Breast epithelium (tissue), 4 donors: ENCODE measurements at places on chromosomes 2 and 18.

- DNase-seq: no peak
Measured at GRCh38 chr2:211014376-211014775, 458.0 kb downstream of the CPS1 start.

DNA sequence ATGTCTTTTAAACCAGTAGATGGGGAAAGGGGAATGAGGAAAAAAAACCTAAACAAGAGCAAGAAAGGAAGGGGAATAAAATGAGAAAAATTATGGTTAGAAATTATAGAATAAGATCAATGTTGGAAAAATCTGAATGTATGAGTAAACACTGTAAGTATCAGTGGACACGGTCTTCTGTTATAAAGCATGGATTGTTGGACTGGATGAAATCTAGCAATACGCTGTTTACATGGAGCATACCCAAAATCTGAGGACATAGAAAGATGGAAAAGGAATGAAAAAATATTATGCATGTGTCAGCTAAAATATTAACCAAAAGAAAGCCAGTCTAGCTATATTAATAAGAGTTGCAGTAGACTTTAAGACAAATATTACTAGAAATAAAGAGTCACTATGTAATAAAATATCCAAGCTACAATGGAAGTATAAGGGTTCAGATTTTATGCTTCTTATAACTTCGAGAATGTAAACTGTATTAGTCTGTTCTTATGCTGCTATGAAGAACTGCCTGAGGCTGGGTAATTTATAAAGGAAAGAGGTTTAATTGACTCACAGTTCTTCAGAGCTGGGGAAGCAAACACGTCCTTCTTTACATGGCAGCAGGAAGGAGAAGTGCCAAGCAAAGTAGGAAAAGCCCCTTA lies 32.4 kb downstream of the DDX1 start:
- DNase-seq: no peak

DNA sequence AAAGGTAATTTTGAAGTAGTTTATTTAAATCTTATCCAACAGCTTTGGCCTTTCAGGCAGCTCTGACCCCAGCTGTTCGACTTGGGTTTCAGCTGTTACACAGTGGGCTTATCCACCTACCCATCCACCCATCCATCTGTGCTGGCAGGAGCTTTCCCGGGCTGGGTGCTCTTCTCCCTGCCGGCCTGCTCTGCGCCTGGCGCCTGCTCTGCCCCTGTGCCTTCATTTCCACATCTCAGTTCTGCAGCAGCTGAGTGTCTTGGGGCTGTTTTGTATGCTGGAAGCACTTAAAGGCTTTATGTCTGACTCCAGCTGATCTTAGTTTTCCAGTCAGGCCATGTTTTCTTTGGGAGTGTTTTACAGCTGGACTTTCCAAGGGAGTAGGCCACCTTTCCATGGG lies 24.2 kb downstream of the LDLRAD4 start:
- peak; percentile 24 for DNase-seq

GRCh38 chr18:63617915-63618234 lies 26.2 kb downstream of the SERPINB4 start:
- no peak for DNase-seq

DNA sequence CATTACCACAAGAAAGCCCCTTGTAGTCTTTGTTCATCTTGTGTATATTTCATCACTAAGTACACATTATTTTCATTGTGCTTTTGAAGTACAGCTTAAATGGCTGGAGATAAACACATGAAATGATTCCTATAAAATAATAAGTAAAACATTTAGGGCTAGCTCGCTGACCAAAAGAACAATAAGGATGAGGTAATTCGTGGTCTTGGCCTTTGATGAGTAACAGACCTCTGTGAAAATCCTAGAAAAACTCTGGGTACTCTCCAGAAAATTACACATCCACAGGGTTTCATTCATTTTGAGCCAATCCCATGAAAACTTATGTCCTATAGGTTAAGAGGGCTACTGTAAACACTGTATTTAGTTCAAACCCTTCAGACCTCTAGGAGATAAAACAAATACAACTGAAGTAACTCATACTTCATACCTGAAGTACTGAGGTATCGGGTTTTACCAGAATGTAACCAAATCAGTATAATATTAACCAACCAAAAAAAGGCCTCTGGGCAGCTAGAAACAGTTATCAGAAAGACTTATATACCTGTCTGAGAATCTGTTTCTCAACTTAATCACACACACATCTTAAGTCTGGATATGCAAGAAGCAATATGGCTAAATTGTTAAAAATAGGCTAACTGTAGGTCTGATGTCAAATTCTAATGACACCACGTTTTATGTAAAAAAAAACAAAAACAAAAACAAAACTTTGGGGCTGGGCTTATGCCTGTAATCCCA lies 31.0 kb downstream of the CFAP36 start:
- no peak for DNase-seq

DNA sequence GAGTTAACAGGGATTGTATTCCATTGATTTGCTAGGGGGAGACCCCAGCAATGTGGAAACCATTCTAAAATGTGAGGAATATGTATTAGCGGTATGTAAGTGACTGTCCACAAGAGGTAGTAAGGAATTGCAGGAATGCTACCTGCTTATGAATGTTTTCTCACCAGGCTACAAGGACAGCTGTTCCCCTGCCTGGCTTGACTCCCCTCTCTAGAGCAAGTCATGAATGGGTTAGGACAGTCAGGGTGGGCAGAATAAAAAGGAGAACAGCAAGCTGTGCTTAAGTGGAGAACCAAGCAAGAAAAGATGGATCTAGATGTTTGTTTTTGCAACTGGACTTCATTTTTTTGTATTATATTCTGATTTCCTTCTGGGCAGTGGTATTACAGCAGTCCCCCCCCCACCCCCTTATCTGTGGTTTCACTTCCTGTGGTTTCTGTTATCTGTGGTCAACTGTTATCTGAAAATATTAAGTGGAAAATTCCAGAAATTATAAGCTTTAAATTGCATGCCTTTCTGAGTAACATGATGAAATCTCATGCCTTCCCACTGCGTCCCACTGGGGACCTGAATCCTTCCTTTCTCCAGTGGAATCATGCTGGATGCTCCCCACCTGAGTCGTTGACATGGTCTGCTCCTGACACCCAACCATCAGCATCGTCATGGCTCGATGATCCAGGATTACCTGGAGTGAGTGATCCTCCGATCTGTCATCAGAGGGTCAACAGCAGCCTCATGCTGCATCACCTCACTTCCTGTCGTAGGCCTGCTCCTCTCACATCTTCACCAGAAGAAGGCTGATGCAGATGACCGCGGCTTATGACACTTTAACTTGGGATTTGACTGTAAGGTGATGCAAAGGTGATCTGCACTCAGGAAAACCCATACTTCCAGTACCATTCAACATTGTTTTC lies 52.2 kb downstream of the VAPA start:
- no peak for DNase-seq

DNA sequence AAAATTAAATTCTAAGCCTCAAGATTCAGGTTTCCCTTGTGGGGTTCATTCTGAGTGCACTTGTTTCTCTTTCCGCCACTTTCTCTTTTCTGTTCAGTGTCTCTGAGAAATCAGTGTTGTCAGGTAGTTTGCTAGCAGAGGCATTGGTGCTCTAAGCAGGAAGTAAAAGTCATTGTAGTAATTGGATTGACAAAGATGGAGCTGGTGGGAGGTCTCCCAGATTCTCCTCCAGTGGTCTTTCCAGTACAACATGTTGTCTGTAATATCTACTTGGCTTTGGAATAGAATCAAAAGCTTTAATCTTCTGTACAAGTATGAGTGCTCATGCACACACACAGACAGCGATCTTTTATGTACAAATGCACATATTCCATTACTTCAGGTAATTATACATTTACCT lies 135.6 kb downstream of the KLHL14 start:
- DNase-seq: no peak

DNA sequence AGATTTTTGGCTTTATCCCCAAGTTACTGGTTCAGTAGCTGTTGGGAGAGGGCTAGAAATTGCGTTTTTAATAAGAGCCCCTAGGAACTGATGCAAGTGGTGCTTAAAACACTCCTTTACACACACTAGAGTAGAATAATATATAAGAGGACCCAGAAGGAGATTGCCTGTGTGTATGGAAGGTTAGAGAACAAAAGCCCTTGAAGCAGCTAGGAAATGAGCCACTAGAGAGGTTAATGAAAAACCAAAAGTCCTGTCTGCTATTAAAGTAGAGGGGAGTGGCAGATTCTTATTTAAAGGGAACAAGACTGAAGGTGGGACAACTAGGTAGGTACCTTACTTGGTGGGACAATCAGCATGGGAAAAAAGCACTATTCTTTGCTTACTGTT lies 14.4 kb upstream of the SLC39A10 start:
- DNase-seq: no peak

DNA sequence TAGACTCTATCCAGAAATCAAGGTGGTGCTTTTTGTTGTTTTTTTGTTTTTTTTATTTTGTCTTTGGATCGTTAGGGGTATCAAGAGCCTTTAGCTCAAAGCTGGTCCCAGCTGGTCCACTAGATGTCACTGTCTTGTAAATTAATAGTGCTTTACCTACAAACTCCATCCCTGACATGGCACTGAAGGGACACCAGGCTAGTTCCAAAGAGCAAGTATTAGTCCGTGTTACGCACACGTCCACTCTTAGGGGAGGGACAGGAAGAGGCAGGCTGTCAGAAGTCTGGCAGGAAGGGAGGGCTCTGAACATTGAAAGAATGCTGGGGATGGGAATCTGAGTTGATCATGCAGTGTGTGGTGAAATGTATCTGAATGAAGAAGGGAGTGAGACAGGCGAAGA lies 85.9 kb upstream of the CCBE1 start:
- DNase-seq: no peak

DNA sequence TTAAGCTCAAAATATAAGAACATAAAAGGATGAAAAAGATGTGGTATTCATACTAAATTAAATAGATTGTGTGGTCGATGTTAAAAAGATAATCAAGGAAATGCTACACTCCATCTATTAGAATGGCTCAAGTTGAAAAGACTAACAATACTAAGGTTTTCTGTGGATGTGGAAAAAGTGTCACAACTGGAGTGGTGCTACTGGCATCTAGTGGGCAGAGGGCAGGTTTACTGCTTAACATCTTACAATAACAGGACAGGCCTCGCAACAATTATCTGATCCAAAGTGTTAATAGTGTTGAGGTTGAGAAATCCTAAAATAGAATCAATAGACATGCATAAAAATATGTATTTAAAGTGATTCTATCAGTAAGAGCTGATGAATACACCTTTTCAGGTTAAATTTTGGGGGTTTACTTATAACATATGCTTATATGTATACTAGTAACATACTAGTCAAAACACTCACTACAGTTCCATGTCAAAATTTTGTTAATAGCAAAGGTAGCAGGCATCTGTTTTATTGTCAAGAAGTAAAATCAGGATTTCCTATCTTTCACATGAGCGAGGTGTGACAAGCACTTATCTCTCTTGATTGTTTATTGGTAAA lies 91.5 kb upstream of the TMEFF2 start:
- DNase-seq: no peak

- no peak for DNase-seq
Measured at GRCh38 chr18:49839012-49839411, 25.7 kb upstream of the ACAA2 start.

GRCh38 chr2:8457699-8458502 lies 224.0 kb upstream of the ID2 start:
- no peak for DNase-seq

DNA sequence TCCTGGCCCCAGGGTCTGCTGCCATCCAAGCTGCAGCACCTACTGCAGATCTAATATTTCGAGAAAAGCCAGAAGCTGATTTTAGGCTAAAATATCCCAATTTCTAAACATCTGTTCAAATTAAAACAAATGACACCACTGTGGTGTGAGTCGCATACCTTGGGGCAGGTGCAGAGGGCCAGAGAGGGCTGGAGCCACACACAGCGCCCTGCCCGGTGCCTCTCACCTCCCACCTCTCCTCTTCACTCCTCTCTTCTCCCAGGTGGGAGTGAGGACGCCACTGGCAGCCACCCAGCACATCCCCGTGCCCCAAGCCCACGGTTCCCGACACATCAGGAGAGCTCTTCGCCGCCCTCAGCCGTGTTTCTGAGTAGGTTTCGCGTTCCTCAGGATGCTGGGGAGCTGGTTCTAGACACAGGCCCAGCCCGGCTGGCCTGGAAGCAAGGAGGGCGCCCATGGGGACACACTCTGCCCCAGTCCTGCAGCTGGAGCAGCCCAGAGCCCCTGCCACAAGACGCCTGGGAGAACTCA lies 21.4 kb downstream of the THAP4 start:
- no peak for DNase-seq

- no peak for DNase-seq
Measured at GRCh38 chr18:78994977-78995582, 15.5 kb downstream of the SALL3 start.

- DNase-seq: peak; percentile 67
Measured at GRCh38 chr2:214410918-214411554, at the start of gene VWC2L. Gene VWC2L (plus strand): TSS chr2:214411054. CDS start chr2:214414194, 3,140 bp downstream.

DNA sequence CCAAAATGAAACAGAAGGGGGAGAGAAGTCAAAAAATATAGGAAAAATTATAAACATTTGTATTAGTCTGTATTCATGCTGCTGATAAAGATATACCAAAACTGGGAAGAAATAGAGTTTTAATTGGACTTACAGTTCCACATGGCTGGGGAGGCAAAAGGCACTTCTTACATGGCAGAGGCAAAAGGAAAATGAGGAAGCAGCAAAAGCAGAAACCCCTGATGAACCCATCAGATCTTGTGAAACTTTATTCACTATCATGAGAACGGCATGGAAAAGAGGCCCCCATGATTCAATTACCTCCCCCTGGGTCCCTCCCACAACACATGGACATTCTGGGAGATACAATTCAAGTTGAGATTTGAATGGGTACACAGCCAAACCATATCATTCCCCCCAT lies 79.1 kb downstream of the ZRANB3 start:
- no peak for DNase-seq

DNA sequence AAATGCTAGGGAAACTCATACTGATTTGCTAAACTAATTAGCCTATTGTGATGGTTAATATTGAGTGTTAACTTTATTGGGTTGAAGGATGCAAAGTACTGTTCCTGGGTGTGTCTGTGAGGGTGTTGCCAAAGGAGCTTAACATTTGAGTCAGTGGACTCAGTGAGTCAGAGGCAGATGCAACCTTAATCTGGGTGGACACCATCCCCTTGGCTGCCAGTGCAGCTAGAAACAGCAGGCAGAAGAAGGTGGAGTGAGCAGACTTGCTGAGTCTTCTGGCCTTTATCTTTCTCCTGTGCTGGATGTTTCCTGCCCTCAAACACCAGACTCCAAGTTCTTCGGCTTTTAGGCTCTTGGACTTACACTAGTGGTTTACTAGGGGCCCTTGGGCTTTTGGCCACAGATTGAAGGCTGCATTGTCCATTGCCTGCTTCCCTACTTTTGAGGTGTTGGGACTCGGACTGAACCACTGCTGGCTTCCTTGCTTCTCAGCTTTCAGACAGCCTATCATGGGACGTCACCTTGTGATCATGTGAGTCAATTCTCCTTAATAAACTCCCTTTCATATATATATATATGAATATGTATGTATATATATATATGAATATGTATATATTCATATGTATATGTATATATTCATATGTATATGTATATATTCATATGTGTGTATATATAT lies 69.7 kb downstream of the RPRM start:
- no peak for DNase-seq

DNA sequence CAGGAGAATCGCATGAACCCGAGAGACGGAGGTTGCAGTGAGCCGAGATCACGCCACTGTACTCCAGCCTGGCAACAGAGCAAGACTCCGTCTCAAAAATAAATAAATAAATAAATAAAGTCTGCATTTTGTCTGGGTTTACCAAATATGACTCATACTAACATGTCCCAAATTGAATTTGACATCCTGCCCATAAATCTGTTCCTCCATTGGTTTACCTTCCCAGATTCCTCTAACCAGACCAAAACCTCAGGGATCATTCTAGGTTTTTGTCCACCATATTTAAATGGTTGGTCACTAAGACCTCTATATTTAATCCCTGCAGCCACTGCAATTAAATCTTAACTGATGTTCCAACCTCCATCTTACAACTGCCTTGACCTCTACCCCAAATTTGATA lies 150.9 kb downstream of the ATAD2B start:
- no peak for DNase-seq
